Dermis blood vessel endothelial cell (primary cell): ENCODE measurements at places on chromosomes 11 and 22. TPM values are rescaled to one million over a fixed set of nuclear protein-coding genes. Genes with fewer than 3 reads are reported as not detected.

TRIM51 gene
- not detected in 2 replicates for total RNA-seq

C22orf42 gene
- not detected in 2 replicates for total RNA-seq

SPTBN2 gene
- total RNA-seq: 36.8 and 50.4 TPM in 2 replicates

CAT gene
- total RNA-seq: 60.9 and 83.6 TPM in 2 replicates

USP2 gene
- 0.33 and 1.2 TPM in 2 replicates for total RNA-seq

MPZL3 gene
- total RNA-seq: 7.3 and 8.7 TPM in 2 replicates

USH1C gene
- total RNA-seq: not detected in 2 replicates

CTSW gene
- total RNA-seq: not detected in 2 replicates

OR8B4 gene
- not detected in 2 replicates for total RNA-seq

GNG3 gene
- total RNA-seq: not detected in 2 replicates

OR52H1 gene
- not detected in 2 replicates for total RNA-seq

PGA4 gene
- total RNA-seq: not detected in 2 replicates

PRG3 gene
- not detected in 2 replicates for total RNA-seq

CHRDL2 gene
- 1.9 TPM in 1 of 2 replicates, not detected in the other for total RNA-seq

MUC5AC gene
- not detected in 2 replicates for total RNA-seq

TMA7B gene
- total RNA-seq: not detected in 2 replicates

NRIP3 gene
- 1.2 and 2.0 TPM in 2 replicates for total RNA-seq

CCDC87 gene
- 0.17 and 0.28 TPM in 2 replicates for total RNA-seq

IGF2 gene
- 3.5 and 11.2 TPM in 2 replicates for total RNA-seq

CASP4 gene
- 238 and 434 TPM in 2 replicates for total RNA-seq

SLC17A6 gene
- not detected in 2 replicates for total RNA-seq

TYR gene
- not detected in 2 replicates for total RNA-seq

HTR3A gene
- total RNA-seq: not detected in 2 replicates

SPDYC gene
- total RNA-seq: not detected in 2 replicates

GPHA2 gene
- not detected in 2 replicates for total RNA-seq

OR4D5 gene
- not detected in 2 replicates for total RNA-seq

RCN1 gene
- 299 and 565 TPM in 2 replicates for total RNA-seq

DUSP8 gene
- total RNA-seq: 0.37 and 1.2 TPM in 2 replicates

CCDC15 gene
- 1.5 and 2.9 TPM in 2 replicates for total RNA-seq

CCDC188 gene
- total RNA-seq: 9.4 and 11.1 TPM in 2 replicates

TBX1 gene
- 69.6 and 73.2 TPM in 2 replicates for total RNA-seq

SYNGR1 gene
- 0.98 and 1.0 TPM in 2 replicates for total RNA-seq

CCS gene
- 27.2 and 33.5 TPM in 2 replicates for total RNA-seq

DEPDC7 gene
- 0.17 and 0.37 TPM in 2 replicates for total RNA-seq

LINC01488 gene
- total RNA-seq: not detected in 2 replicates
